ENCODE measurements at places on chromosomes 5 and 9. TPM values are rescaled to one million over a fixed set of nuclear protein-coding genes. Genes with fewer than 3 reads are reported as not detected.

Gene PDLIM4
- 49.3 TPM for total RNA-seq

Gene FANCC
- total RNA-seq, result 3.9 TPM

Gene C9orf153
- total RNA-seq, result 0.32 TPM

Gene KLF4
- total RNA-seq, result 24.7 TPM

Gene CENPP
- 1.9 TPM for total RNA-seq

Gene GPR150
- 0.32 TPM for total RNA-seq

Gene GPR151
- not detected for total RNA-seq

Gene DDX4
- total RNA-seq, result not detected

Gene PRR16
- total RNA-seq, result 1.6 TPM

Gene INSYN2B
- total RNA-seq, result 2.9 TPM

Gene ADGRD2
- total RNA-seq, result not detected

Gene CRB2
- total RNA-seq, result not detected

Gene ANKRD34B
- total RNA-seq, result not detected

Gene SLC4A9
- not detected for total RNA-seq

Gene NMUR2
- total RNA-seq, result not detected

Gene CDX1
- total RNA-seq, result not detected

Gene CCDC180
- total RNA-seq, result 5.2 TPM

Gene KLHL3
- total RNA-seq, result 0.77 TPM

Gene NIPAL4
- total RNA-seq, result not detected

Gene C9
- 0.16 TPM for total RNA-seq

Gene FOXD4L5
- total RNA-seq, result 0.09 TPM

Gene PCDHA1
- under 0.01 TPM for total RNA-seq

Gene CXCL14
- not detected for total RNA-seq

Gene OR1N2
- total RNA-seq, result not detected

Gene GMCL2
- total RNA-seq, result not detected

Gene JAKMIP2
- 1.3 TPM for total RNA-seq

Gene RNF183
- not detected for total RNA-seq

Gene ALG2
- 30.3 TPM for total RNA-seq

Gene CORO2A
- under 0.01 TPM for total RNA-seq

Gene KCNN2
- not detected for total RNA-seq

Gene CLIC3
- 8.2 TPM for total RNA-seq

Gene ACTBL2
- total RNA-seq, result under 0.01 TPM

Gene SLC45A2
- under 0.01 TPM for total RNA-seq

Gene HRCT1
- total RNA-seq, result 0.16 TPM

All from bronchial smooth muscle cell (primary cell).